MCF 10A (cell line): ENCODE measurements at places on chromosomes 12 and 14.

- peak; percentile 22 for DNase-seq
Observed at GRCh38 chr12:74747305-74747704, 209.7 kb downstream of the ATXN7L3B start.

- DNase-seq = no peak
Observed at GRCh38 chr12:108106599-108106998, 22.5 kb upstream of the WSCD2 start.

GRCh38 chr12:11457996-11458645 is 62.8 kb upstream of the PRB2 start:
- DNase-seq = no peak

GRCh38 chr14:58709949-58710348 is 72.2 kb downstream of the DACT1 start:
- DNase-seq = no peak

DNA sequence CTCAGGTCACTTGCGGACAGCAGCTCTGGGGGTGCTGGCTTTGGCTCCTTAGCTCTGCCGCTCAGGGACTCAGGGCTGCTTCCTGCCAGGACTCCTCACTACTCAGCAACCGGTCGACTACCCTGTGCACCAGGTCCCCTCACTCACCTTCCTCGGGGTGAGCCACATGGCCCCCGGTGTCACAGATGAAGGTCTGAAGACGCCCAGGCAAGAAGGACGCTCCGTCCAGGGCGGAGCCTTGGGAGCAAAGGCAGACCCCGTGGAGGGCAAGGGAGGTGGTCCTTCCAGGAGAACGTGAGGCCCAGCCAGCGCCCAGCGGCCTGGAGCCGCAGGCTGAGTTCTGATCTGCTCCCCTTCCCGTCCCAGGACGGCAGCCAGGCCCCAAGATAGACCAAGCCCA is 32.0 kb downstream of the SLC6A12 start:
- DNase-seq = no peak

DNA sequence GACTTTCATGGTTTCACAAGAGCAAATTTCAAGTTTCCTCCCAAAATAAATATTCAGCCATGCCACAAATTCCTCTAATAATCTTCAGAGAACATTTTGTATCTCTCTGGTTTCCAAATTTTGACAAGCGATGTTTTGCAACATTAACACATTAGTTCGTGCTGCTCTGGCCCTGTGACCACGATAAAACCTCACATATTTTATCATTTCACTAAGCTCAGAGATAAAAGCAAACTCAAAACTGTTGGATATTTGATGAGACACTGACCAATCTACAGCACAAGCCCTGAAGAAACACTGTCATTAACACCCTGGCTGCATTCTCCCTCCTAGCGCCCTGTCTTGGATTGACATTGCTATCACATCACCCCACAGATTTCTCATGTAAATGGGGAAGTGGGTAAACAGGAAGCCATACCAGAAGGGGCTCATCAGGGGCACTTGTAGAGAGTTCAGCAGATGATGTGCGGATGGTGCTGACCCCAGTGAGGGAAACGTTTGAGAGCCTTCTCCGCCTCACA is 264.3 kb downstream of the PRKD1 start:
- peak; percentile 31 for DNase-seq

- DNase-seq = peak; percentile 32
Observed at GRCh38 chr14:59320763-59321625, 132.5 kb downstream of the DAAM1 start.

- no peak for DNase-seq
Observed at GRCh38 chr14:21320913-21321312, 41.0 kb downstream of the RPGRIP1 start.

GRCh38 chr12:2154050-2154449 is 101.3 kb downstream of the CACNA1C start:
- DNase-seq = no peak

- no peak for DNase-seq
Observed at GRCh38 chr12:100860611-100861010, 66.0 kb downstream of the ANO4 start.

GRCh38 chr14:41615011-41615595 is 8.4 kb downstream of the LRFN5 start:
- DNase-seq = no peak

- DNase-seq = no peak
Observed at GRCh38 chr12:1907652-1908611, 10.5 kb downstream of the CACNA2D4 start.

GRCh38 chr14:64721391-64721791 is 17.2 kb downstream of the PLEKHG3 start:
- DNase-seq = no peak

DNA sequence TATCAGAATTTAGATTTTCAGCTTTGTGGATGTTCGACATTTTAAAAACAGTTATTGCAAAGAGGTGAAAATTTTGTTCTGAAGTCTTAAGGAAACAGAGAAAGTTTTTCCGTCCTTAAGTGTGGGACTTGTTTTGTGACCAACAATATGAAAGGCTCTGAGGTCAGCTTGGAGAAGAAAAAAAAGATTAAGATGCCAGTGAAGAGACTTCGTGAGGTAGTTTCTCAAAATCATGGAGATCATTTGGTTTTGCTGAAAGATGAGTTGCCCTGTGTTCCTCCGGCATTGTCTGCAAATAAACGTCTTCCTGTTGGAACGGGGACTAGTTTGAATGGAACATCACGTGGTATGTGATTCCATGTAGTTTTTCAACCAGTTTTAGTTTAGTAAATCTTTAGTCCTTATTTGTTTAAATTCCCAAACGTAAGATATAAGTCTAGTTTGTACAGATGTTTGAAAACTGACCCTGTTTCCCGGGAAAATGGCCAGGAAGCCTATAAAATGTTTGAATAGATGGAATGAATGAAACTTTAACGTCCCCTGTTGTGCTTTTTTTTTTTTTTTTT is 682 bp downstream of the KIAA0586 start:
- DNase-seq = peak; percentile 59

GRCh38 chr14:96090441-96091148 is 51.4 kb downstream of the C14orf132 start:
- DNase-seq = no peak

GRCh38 chr12:14957551-14958168 is 3.7 kb downstream of the ARHGDIB start:
- DNase-seq = no peak

DNA sequence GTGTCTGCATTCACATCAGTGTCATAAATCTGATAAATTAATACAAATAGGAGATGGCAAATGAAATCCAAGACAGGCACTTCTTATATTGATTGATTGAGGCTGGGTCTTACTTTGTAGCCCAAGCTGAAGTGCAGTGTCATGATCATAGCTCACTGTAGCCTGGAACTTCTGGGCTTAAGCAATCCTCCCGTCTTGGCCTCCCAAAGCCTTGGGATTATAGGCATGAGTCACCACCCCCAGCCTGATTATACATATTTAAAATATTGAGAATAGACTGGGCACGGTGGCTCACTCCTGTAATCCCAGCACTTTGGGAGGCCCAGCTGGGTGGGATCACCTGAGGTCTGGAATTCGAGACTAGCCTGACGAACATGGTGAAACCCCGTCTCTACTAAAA is 51.3 kb downstream of the MARK3 start:
- peak; percentile 59 for DNase-seq

DNA sequence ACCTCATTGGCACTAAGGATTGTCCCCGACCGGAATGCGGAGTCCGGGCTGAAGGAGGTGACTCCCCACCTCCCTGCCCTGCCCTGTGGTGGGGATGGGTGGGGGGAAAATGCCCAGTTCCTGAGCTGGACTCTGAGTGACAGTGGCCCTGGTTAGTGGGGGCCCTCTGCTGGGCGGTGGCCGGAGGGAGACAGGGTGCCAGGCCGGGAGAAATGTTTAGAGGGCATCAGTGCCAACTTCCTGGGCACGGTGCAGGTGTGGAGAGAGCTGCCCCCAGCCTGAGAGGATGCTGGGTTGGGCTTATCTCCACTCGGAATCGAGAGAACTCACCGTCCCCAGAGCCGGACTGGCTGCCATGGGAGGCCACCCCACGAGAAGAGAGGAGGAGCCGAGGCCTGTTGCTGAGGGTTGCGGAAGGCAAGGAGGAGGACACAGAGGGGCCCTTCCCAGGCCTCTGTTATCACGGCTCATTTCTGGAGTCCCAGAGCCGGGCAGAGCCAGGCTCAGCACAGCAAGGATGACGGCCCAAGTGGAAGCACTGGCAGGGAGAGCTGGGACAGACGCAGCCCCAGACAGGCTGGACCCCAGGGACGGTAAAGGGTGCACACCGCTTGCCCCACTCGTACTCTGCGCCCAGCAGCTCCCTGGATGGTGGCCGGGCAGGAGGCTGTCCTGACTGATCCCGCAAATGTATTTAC is 156.7 kb downstream of the KIF26A start:
- no peak for DNase-seq

- DNase-seq = peak; percentile 100
Observed at GRCh38 chr12:124917135-124917840, 2.8 kb upstream of the UBC start.

DNA sequence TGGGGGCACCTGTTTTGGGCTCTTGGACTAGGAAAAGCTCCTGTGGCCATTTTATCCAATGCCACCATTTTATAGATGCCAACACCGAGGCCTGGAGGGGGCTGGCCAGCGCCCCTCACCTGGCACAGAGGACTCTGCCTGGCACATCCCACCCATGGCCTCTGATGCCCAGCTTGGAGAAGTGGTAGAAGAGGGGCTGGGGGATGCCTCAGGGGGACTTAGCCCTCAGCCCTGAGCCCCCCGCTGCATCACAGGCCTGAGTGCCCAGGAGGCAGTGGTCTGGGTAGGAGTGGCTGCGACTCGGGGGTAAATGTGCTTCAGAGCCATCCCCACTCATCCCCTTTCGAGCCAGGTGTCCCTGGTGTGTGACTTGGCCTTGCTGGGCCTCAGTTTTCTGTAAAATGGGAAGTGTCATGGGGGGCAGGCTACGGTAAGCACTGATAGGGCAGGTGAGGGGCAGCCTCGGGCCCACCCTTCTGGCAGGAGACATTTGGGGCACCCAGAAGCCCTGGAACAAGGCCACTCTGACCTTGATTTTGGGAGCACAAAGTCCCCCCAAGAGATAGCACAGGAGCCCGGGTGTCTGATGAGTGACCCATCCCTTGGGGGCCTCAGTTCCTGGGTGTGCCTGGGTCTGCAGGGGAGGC is 22.5 kb downstream of the SH2B3 start:
- no peak for DNase-seq

- peak; percentile 67 for DNase-seq
Observed at GRCh38 chr12:109951751-109952150, 44.4 kb downstream of the GIT2 start.

GRCh38 chr12:92493816-92494215 is 209.0 kb upstream of the PLEKHG7 start:
- no peak for DNase-seq

GRCh38 chr12:92938638-92939037 is 9.5 kb upstream of the EEA1 start:
- peak; percentile 30 for DNase-seq

DNA sequence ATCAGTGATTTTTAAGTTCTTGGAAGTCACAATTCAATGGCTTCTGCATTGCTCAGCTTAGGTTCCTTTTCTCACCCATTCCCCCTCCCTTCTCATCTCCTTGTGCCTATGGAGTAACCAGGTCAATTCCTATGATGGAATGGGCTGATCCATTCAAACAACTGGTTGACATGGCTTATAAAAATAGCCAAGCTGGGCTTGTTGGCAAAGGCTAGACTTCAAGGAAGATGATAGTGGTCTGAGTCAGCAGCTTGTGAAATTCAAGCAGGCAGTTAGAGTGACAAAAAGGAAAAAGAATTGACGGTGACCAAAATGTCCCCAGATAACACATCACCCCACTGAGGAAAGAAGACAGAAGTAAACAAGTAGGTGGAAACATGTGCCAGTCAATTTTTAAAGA is 119.9 kb upstream of the PCED1B start:
- peak; percentile 87 for DNase-seq

DNA sequence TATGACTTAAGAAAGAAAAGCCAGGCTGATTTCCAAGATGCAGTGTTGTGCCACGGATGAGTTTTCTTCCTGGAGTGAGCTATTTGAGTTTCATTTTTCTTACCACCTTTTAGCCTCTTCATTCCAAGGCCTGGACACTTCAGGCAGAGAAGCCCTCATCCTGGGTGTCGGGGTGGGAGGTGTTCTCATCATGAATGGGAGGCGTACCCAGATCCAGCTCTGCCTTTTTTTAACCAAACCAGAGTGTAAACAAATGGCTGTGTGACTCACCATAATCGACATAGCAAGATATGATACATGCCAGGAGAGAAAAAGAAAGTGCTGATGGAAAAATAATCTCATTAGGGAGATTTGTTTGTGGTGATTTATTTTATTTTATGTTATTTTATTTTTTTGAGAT is 79.9 kb downstream of the ARF6 start:
- DNase-seq = peak; percentile 93

GRCh38 chr12:109952160-109952858 is 43.9 kb downstream of the GIT2 start:
- DNase-seq = no peak

- no peak for DNase-seq
Observed at GRCh38 chr12:41034686-41035085, 153.4 kb upstream of the PDZRN4 start.

GRCh38 chr14:104137297-104138097 is 890 bp upstream of the KIF26A start:
- peak; percentile 51 for DNase-seq

DNA sequence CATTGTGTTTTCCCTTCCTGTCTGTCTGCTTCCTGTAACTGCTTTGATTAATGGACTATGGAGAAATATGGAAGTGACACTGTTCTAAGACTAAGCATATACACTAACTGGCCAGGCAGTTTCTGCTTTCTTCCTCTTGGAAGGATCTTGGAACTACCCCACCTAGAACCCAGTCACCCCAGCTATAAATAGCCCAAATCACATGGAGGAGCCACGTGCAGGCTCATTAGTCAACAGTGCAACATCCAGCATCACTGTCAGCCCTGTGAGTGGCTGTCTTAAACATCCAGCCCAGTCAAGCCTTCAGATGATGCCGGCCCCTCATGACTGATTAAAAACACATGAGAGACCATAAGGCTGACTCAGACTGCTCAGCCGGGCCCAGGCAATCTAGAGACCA is 39.2 kb downstream of the BCAT1 start:
- peak; percentile 46 for DNase-seq

DNA sequence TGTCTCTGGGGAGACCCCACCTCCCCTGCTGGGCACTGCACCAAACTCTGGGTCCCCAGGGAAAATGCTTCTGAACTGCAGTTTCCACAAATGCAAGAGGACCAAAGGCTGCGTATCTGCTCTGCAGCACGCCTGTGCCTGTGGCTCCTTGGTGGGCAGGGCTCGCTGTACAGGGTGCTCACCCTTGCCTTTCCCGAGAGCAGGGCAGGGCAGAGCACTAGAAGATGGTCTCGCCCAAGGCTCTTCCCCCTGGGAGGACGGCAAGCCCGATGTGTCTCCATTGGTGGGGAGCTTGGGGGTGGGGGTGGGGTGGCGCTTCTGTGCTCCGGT is 175.3 kb upstream of the RTL1 start:
- no peak for DNase-seq

DNA sequence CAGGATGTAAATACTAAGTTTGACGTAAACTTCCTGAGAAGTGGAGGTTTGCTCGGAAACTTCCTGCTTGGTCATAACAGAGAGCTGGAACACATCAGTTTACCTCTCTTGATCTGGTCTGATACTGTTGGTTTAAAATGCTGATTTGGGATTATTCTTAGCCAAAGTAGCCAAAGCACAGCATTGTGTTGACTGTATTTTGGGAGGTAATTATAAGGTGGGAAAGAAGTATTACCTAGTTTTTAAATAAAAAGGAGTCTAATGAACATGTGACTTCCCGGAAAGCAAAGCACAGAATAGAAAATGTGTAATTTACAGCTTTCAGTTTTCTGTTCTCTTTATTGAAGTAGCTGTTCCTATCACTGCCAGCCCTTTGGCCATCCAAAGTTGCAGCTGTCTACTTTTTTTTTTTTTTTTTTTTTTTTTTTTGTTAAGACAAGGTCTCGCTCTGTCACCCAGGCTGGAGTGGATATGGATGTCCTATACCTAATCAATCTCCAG is 52.2 kb upstream of the SRP54 start:
- DNase-seq = no peak
